Lung microvascular endothelial cell (primary cell): ENCODE measurements at places on chromosomes 11 and 22.
A peak's percentile ranks its signal among the peaks of the same experiment; 100 is the strongest.

DNA sequence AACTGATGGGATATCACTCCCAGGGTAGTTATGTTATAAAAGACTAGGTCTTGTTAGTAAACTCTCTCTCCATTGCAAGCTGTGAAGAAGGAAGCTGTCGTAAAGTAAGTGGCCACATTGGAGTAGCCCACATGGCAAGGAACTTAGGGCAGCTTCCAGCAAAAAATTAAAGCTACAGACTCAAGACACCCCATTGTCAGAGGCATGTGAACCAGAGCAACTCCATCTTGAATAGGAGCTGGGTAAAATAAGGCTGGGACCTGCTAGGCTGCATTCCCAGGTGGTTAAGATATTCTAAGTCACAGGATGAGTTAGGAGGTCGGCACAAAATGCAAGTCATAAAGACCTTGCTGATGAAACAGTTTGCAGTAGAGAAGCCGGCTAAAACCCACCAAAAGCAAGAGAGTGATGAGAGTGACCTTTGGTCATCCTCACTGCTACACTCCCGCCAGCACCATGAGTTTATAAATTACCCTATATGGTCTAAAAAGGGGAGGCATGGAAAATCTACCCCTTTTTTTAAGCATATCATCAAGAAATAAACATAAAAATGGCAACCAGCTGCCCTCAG is 23.9 kb downstream of the CCKBR start:
- no peak for DNase-seq

- DNase-seq, result no peak
These were observed 68.5 kb upstream of the PITPNB start for GRCh38 chr22:27987557-27987956.

DNA sequence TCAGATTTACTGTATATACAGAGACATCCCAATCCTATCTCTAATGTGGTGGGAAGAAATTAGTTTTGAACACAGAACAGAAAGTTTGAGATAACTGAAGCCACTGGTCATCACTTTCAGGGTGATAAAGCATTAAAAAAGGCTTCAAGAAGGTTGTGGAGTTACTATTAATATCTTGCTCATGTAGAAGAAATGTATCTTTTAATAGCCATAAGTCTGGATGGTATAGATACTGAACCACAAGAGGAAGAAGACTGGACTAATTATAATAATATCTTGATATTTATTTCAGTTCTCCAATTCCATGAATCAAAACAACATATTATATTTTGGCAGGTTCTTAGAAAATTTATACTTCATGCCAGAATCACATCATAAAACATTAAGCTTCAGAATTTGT is 137.1 kb downstream of the TMEM135 start:
- DNase-seq, result no peak

GRCh38 chr11:32462011-32462690 is 26.8 kb upstream of the WT1 start:
- no peak for DNase-seq

DNA sequence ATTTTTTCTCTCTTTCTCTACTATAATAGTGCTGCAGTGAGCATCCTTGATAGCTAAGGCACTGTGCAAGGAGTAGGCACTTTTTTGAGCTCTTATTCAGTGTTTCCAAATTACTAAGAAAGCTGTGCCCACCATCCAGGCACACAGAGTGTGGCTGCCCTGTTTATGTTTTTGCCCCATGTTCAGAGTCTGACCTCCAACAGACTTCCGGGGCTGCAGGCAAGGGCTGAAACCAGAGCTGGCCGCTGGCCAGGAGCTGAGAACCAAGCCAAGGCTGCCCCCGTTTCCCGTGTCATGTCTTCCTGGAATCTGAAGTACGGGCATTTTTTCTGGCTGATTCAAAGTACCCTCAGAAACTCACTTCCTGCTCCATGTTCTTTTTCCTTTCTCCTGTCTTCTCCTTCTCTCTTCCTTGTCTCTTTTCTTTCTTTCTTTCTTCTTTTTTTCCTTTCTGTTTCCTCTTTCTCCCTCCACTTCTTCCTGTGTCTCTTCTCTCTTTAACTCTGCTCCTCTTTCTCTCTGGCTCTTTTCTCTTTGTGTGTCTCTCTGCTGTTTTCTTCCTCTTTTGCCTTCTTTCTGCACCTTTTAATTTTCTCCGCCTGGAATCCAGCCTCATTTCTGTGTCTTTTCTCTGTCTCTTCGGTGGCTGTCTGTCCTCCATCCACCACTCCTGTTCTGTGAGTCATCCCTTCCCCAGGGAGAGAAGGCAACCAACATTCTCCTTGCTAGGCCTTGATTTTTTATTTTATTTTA is 17.0 kb upstream of the KCTD14 start:
- peak; percentile 76 for DNase-seq

DNA sequence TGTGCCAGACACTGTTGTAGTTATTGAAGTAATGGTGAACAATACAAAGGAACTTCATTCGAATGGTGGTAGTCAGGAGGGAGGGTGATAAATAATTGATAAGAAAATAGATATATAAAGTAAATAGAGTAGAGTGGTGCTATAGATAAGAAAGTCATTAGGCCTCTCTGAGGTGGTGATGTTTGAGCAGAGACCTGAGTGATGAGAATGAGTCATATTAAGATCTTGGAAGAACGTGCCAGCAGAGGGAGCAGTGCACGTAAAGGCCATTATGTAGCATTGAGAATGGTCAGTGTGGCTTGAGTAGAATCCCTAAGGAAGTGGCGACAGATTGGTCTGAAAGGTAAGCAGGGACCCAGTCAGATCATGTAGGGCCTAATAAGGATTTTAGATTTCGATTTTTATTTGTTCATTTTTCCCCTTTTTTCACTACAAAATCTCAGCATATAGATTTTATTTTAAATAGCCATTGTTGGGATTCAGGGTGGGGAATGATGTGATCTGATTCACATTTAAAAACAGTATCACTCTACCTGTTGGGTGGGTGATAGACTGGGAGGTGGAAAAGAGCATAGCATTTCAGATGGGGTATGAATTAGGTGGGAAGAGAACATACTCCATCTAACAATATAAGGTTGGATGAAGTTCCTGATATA is 44.7 kb downstream of the CCDC90B start:
- DNase-seq, result peak; percentile 46

GRCh38 chr22:40256516-40256915 is 78.8 kb downstream of the TNRC6B start:
- no peak for DNase-seq

DNA sequence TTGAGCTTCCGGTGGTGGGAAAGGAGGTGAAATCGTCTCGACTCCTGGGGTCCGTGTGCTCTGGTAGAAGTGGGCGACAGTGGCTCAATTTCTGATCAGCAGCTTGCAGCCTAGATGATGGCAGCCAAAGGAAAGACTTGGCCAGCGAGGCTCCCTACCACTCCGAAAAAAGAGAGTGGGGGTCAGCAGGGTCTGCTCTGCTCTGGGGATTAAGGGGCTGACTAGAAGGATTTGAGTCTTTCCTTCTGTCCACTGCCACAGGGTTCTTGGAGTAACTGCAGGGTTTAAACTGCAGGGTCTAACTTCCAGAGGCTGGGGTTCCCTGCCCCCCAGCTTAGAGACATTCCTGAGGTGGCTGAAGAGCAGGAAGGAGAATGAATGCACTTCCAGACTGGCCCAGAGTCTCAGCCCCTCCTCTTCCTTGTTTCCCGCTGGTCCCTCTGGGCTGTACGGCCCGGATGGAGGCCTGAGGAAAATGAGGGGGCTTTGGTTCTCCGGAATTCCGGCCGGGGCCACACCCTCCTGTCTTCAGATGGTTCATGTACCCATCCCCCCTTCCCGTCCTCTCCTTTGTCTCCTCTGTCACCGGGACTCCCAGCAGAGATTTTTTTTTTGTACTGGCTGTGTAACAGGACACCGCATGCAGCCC is 907 bp downstream of the SERPINH1 start:
- peak; percentile 33 for DNase-seq

GRCh38 chr11:87128372-87128771 is 90.6 kb downstream of the TMEM135 start:
- no peak for DNase-seq

- no peak for DNase-seq
These were observed 44.8 kb upstream of the ARHGAP20 start for GRCh38 chr11:110757066-110757465.

- DNase-seq, result peak; percentile 36
These were observed 13.3 kb upstream of the MB start for GRCh38 chr22:35630387-35630793.

- DNase-seq, result no peak
These were observed 4.6 kb downstream of the CARD10 start for GRCh38 chr22:37514526-37515051.

- DNase-seq, result no peak
These were observed 11.5 kb upstream of the AIFM3 start for GRCh38 chr22:20955548-20955947.

- DNase-seq, result no peak
These were observed 189.3 kb downstream of the DBX1 start for GRCh38 chr11:19970944-19971343.

GRCh38 chr11:32479291-32479690 is 44.0 kb upstream of the WT1 start:
- DNase-seq, result no peak

DNA sequence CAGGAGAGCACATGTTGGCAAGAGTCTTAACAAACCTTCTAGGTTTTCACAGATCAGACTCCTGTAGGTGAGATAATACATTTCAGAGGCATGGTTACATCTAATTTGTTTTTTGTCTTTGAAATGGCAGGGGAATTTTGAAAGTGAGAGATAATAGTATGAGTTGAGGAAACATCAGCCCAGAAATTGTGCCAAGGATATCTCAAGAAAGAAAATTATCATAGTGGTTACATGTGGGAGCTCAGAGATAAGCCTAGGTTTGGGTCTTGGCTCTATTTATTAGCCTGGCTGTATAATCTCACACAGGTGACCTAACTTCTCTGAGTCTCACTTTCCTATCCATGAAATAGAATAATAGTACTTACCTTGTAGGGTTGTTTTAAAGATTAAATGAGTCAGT is 443 bp downstream of the BTBD18 start:
- DNase-seq, result no peak

DNA sequence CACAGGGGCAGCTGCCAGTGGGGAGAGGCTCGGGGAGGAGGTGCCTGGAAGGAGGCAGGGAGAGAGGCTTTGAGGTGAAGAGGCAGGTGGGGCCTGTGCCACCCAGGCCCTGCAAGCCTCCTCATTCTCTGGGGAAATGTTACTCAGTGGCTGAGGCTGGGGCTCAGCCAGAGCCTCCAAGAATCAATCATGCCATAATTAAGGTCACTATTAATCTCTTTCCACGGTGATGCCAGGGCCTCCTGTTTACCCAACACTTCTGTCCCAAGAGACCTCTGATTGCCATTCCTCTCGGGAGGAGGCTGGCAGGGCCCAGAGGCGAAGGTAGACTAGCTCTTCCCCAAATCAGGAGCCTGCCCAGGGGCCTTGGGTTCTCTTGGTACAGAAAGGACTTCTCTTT is 38.4 kb downstream of the GDPD5 start:
- DNase-seq, result no peak

GRCh38 chr11:3164138-3164551 is 965 bp downstream of the OSBPL5 start:
- DNase-seq, result no peak

- no peak for DNase-seq
These were observed 106.4 kb downstream of the DSCAML1 start for GRCh38 chr11:117690484-117691217.

GRCh38 chr22:40251106-40251505 is 73.4 kb downstream of the TNRC6B start:
- no peak for DNase-seq

DNA sequence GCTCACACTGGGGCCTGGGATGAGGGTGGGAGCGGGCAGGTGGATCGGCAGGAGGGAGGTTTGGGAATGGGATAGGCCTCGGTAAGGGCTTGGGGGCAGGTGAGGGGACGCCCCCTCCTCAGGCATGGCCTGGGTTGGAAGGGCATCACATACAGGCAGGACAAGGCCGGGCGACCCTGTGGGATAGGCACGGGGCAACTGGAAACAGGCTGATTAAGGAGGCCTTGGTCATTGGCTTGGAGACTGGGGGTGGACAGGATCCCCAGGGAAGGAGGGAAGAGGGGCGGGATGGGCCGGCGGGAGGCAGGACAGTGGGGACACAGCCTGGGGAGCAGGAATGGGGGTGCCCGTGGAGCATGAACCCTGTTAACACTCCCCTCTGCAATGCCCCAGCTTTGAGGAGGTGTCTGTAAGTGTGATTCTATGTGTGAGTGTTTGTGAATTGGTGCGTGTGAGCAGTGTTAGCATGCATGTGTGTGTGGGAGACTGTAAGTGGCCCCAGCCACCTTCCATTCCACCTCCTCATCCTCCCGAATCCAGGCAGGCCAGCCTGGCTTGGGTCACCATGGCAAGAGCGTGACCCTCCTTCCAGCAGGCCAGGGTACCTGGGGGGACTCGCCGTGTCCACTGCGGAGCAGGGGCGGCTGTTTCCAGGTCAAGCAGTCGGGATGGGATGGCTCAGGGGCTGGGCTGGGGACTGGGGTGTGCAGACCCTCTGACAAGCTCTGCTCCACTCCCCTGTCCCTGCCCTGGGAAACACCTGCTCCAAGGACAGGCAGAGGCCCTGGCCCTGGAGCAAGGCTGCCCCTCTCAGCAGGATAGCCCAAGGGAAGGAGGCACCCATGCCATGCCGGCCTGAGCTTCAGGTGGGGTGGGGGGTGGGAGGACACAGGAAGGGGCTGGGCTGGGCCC is 3.4 kb upstream of the PIM3 start:
- no peak for DNase-seq

GRCh38 chr22:41946629-41947423 is at the start of gene CENPM:
Gene CENPM (minus strand): TSS chr22:41947152. CDS start chr22:41947076, 76 bp downstream.
- DNase-seq, result peak; percentile 94

DNA sequence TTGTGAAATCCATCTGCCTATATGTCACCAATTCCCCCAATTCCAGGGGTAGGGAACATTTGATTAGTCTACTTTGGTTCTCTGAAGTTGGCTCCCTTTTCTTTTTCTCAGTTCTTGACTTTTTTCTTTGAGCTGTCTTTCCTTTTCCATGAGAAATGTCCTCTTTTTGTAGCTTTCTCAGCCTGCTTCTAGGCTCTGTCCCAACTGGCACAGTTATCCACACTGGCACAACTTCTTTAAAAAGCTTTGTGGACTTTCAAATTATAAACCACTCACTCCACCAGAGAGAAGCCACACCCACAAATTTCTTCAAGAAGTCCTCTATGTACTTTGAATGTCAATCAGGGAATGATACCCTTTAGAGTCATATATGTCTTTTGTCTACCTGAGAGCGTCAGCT is 100.5 kb downstream of the TTC17 start:
- no peak for DNase-seq

DNA sequence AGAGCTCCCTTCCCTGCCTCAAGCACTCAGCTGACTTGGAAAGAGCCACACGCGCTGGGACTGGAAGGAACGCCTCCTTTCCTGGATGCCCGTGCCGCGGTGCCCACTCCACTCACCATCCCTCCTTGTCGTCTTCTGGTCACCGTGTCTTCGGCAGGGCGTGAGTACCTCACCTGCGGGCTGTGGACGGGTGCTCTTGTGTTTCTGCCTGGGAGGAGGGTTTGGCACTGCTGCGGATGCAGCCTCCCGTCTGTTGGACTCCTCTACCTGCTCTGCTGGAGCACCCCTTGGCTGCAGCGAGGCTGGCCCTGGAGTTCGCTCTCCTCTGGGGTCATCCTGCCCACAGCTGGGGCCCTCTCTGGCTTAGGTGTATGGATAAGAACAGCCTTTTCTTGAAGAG is 612.7 kb downstream of the BRD1 start:
- DNase-seq, result no peak

GRCh38 chr11:1869427-1870325 is 16.8 kb downstream of the LSP1 start:
- DNase-seq, result no peak

- DNase-seq, result no peak
These were observed 31.4 kb downstream of the PPFIA1 start for GRCh38 chr11:70301721-70302418.
